ENCODE measurements at places on chromosomes 3 and 15.

- DNase-seq = peak; percentile 62
Measured at GRCh38 chr3:132721479-132722164, 587 bp downstream of the NPHP3 start.

GRCh38 chr3:58041826-58042324 lies 33.7 kb downstream of the FLNB start:
- no peak for DNase-seq

DNA sequence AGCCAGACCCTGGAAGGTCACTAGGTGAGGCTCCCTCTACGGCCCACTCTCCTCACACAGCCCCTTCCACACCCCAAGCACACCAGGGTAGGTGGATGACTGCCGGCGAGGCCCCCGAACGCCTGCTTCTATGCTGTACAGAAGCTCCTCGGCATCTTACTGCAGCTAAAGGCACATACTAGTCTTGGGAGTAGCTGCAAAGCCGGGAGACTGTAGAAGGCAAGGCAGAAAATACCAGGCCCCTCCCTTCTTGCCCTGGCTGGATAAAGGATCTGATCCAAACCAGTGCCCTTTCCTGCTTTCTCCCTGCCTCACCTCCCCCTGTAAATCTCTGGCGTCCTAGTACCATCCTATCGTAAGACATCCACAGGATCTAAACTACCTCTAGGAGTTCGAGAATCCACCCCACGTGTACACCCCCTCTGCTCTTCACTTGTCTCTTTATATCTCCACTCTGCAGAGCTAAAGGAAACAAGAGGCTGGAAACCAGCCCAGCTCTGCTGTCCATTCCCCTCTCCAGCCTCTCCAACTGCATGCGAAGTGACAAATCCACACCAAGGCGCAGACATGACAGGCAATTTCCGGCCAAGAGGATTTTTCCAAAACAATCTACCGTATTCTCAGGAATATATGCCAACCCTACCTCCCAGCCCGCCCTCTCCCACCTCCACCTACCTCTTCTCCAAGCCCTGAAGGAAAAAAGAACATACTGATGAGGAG lies 11.8 kb downstream of the TNK2 start:
- DNase-seq = no peak

GRCh38 chr3:21120826-21121225 lies 630.2 kb downstream of the ZNF385D start:
- DNase-seq = no peak

GRCh38 chr3:23389089-23389488 lies 186.0 kb downstream of the UBE2E2 start:
- DNase-seq = no peak

- no peak for DNase-seq
Measured at GRCh38 chr3:147387885-147388699, 18.3 kb downstream of the ZIC4 start.

DNA sequence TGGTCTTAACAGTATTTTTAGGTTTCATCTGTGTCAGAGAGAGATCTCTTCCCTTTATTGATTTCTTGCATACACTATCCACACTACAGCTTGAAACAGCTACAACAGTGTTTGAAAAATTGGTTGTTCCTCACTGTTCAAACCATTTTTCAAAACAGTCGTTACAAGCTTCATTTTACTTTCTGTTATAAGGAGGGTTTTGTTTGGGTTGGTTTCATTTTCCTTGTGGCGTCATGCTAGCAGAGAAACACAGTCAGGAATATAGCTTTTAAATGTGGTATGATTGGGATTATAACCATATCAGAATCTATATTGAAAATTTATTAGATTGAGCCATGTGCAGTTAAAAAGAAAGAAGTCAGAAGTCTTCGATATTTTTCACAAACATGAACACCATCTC lies 400.6 kb downstream of the ZBTB20 start:
- no peak for DNase-seq

DNA sequence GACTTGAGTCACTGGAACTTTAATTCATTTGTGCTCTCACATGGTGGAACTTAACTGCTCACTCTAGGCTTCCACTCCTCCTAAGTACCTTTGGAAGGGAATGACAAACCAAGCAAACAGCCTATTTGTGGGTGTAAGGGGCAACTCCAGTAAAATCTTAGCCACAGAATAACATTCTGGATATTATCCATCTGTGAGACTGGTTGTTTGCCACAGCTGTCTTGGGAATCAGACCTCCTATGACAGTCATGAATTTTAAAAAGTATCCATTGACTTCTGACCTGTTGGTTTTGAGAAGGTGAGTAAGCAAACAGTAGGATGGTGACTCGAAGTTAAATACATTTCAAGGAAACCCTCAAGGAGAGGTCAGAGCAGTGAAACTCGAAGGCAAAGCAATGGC lies 147.3 kb upstream of the CDIN1 start:
- DNase-seq = no peak

DNA sequence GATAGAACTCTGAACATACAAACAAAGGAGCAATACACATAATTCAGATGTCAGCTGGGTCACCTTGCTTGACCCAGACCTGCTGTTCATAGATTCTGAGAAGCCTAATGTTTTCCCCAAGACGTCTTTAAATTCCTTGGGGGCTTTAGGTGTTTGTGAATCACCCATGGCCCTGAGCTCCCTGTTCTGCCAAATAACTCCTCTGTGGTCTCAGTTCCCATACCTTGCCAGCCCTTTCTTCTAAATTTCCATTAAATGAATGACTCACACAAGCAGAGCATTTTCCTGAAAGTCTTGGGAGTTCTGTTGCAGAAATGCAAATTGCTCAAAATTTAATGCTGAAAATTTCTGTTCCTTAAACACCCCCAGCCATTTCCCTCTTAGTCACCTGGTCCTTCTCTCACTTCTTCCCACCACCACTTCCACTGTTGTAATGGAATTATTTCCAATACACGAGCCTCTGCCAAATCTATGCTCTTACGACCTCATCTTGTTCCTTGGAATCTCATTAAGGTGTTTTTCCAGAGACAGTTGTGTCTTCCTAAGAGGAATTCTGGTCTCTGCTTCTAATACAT lies 33.4 kb upstream of the PSMD6 start:
- DNase-seq = no peak

- DNase-seq = peak; percentile 69
Measured at GRCh38 chr15:65414841-65415621, 7.7 kb downstream of the IGDCC4 start.

GRCh38 chr3:181771120-181771519 lies 59.4 kb downstream of the SOX2 start:
- no peak for DNase-seq

DNA sequence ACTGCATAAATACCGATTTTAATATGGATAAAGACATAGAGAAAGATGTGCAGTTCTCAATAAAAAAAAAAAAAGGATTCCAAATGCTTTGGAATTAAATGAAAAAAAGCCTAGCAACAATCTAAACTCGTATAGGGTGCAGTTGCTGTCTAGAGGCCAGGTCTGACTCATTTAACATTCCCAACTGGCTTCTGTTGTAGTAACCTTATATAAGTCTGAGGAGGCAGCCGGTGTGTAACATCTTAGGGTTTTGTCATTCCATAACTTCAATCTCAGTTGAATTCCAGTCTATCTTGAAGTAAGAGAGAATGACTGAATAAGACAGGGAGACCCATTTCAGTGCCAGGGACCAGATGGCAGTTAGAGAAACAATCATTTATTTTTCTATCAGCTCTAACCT lies 6.5 kb downstream of the PDCD10 start:
- DNase-seq = no peak

GRCh38 chr15:99951511-99951910 lies 218.3 kb upstream of the LYSMD4 start:
- no peak for DNase-seq

GRCh38 chr3:64773137-64773536 lies 85.3 kb upstream of the ADAMTS9 start:
- DNase-seq = no peak

GRCh38 chr3:169969174-169970095 lies 2.8 kb downstream of the SEC62 start:
- DNase-seq = no peak

- DNase-seq = no peak
Measured at GRCh38 chr3:194505791-194506415, 19.1 kb upstream of the ATP13A3 start.

GRCh38 chr3:73521734-73522336 lies 102.9 kb downstream of the PDZRN3 start:
- no peak for DNase-seq

DNA sequence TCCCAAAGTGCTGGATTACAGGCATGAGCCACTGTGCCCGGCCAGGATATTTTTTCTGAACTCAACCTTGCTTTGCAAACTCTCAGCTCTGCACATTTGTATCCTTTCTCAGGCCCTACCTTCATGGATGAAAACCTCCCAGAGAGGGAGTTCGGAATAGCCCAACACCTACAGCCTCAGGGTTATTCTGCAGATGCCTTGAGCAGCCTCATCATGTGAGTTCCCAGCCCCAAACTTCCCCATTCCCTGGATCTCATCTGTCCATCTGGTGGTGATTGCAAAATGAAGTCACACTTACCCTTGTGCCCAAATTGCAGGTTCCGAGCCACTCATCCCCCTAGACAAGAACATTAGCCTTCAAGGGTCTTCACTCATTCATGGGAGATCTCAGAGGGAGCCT lies 39.9 kb upstream of the KLHL25 start:
- no peak for DNase-seq

GRCh38 chr15:44219073-44219472 lies 24.0 kb upstream of the FRMD5 start:
- no peak for DNase-seq

GRCh38 chr3:143885780-143886427 lies 37.6 kb upstream of the SLC9A9 start:
- DNase-seq = peak; percentile 8

DNA sequence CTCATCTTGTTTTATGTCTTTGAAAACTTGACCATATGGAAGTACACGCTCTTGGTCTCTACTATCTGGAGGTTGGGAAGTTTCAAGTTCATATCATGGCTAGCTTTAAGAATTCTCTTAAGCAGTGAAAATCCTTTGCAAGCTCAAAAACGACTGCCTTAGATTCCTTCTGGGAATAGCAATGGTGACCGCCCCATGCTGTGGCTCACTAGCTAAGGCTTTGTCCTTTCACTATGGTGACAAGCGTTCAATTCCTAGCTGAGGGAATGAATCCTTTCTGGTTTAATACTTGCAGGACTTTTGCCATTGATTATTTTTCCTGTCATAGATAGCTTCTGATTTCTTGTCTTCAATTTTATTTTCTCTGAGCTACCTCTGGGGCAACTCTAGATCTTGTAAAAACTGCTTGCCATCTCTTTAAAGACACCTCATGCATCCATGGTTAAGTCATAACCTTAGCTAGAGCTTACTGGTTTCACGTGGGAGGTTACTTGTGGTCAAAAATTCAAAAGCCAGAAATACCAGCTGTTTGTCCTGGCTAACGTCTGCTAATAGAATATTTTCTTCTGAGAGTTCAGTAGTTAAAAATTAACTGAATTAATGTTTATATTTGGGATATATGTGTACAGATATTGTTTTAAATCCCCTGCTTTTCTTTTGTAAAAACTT lies 673.4 kb upstream of the CBLB start:
- DNase-seq = no peak

GRCh38 chr3:134040066-134040465 lies 10.3 kb upstream of the SLCO2A1 start:
- DNase-seq = no peak

GRCh38 chr15:84961114-84961452 lies 20.6 kb upstream of the PDE8A start:
- DNase-seq = no peak

- DNase-seq = no peak
Measured at GRCh38 chr3:144380849-144381248, 409.2 kb downstream of the DIPK2A start.

DNA sequence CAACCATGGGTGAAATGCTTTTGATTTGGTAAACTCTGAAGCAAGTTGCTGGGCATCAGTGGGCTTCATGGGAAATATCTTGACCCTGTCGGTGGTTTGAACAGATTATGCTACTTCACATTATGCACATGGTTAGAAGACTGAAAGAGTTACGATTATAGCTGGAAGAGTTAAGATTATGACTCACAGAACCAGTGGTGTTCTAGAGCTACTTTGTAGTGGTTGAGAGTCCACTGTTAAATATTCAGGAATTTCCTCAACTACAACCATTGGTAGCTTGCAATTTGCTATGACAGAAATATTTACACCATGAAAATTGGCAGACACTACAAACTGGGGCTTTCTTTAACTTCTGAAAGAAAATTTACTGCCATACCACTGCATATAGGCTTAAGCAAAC lies 99.3 kb downstream of the GADL1 start:
- no peak for DNase-seq

DNA sequence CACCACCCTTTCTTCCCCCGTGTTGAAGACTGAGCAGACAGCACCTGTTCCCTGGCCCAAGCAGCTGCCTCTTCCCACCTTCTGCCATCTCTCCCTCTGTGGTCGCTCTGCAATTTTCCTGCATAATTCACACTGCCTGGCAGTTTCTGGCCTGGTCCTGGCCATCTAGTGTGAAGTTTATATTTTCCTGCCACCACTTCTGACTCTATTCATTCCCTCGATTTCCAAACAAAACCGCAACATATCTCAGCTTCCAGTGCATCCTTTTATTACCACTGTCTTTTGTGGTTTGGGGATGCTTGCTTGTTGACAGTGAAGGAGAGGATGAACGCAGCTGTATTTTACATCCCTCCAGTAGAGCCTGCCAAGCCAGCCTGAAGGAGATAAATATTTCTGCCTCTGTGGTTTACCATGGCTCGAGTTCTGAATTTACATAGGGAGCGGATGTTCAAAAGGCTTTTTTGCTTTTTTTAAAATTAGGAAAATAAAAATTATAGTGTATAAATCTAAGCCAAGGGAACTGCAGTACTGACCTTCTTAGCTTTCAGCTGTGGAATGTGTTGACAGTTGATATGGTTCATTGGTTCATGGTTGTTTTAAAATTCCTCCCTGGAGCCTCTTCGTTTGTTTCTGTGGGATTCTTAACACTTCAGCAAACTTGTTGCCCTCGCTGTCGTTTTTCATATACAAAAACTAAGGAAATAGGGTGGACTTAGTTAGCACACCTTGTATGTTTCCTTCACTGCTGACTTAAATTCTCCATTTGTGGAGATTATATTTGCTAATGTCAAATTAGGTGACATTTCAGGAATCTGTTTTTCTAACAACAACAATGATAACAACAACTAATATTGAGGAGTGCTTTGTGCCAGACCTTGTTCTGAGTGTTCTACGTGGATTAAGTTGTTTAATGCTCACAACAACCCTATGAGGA lies 250.5 kb downstream of the ADAMTSL3 start:
- no peak for DNase-seq

- no peak for DNase-seq
Measured at GRCh38 chr3:25074149-25074548, 353.9 kb upstream of the RARB start.

- no peak for DNase-seq
Measured at GRCh38 chr15:29518442-29518841, 248.8 kb upstream of the NSMCE3 start.

GRCh38 chr3:133998691-133999241 lies 31.0 kb downstream of the SLCO2A1 start:
- no peak for DNase-seq
